NCI-H1092 treated with DMSO at 0.1 percent for 48 hours (cell line): ENCODE measurements at places on chromosomes 6 and 20.

GRCh38 chr6:17705778-17706579 is 746 bp downstream of the NUP153 start:
- peak; percentile 50 for DNase-seq

DNA sequence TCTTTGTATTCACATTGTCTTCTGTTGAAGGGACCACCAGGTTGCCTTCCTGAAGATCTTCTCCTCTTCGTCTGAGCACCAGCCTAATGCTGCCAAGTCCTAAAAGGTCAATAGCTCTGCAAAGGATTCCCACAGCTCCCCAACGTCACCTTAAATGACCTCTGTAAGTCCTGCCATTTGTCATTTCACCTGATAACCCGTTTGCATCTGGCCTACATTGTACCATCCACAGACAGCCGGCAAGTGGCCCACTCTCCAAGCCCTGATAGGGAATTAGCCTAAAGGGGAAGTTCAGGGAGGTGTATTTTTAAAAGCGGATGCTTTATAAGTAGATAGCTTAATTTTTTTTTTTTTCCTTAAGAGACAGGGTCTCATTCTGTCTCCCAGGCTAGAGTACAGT is 127.8 kb downstream of the ZMYND8 start:
- DNase-seq = no peak

GRCh38 chr6:105194106-105194505 is 14.3 kb upstream of the POPDC3 start:
- DNase-seq = no peak

DNA sequence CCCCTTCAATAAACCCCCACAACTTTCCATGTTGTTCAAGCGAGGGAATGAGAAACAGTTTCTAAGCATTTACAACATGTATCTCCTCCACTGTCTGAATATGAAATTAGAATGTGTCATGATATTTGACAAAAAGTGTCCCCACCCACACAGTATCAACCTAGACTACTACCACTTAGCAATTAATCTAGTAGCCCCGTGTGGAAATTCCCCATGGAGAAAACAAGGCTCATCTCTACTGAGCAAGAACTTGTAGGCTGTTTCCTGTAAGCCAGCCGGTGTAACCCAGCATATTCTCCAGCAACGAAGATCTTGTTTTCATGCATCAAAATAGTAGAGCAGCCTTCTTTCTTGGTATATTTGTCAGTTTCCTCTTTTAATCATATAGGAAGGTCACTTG is 115.0 kb downstream of the IRF4 start:
- DNase-seq = no peak

- DNase-seq = no peak
These were observed 5.8 kb upstream of the ZBP1 start for GRCh38 chr20:57625978-57626377.

- DNase-seq = no peak
These were observed 6.4 kb downstream of the ZNF512B start for GRCh38 chr20:63963348-63963741.

GRCh38 chr6:167399051-167399387 is 74.1 kb downstream of the TTLL2 start:
- DNase-seq = no peak

- DNase-seq = no peak
These were observed 277.9 kb downstream of the C6orf118 start for GRCh38 chr6:165031502-165031901.

DNA sequence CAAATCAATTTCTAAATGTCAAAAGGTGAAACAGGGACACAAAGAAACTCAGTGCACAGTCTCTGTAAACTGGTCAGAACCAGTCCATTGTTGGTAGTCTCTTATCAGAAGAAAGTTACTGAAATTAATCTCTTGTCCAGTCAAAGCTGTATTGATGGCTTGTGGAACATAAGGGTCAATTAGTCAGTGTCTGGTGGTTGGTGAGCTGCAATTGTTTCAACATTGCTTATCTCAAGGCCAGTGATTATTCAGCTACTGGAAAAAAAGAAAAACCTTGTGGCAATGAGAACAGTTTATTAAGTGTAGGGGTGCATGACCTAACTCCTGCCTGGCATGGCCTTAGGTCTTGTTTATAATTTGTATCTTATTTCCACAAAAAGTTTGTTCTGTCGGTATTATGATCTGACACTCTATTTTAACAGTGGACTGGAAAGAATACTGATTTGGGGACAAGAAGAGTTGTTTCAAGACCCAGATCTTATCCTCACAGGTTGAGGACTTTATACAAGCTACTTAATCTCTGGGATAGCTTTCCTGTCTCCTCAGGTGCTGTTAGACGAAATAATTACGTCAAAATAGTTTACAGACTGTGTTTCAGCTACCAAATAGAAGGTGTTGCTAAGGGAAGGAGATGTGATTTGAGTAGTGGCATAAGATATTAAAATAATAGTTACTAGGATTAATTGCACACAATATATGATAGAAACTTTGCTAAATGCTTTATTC is 520.0 kb upstream of the IRAK1BP1 start:
- DNase-seq = no peak

GRCh38 chr6:10441655-10442009 is 26.8 kb upstream of the TFAP2A start:
- no peak for DNase-seq

DNA sequence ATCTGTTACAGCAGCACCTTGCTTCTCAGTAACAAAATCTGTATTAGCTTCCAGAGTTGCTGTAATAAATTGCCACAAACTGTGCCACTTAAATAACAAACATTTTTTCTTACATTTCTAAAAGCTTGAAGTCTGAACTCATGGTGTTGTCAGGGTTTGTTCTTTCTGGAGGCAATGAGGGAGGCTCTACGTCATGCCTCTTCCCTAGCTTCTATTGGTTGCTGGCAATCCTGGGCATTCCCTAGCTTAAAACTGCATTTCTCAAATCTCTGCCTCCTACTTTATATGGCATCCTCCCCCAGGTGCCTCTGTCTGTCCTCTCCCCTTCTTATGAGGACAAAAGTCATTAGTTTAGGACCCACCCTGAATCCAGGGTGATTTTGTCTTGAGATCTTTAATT is 41.6 kb upstream of the TMEM244 start:
- no peak for DNase-seq

GRCh38 chr6:167140589-167141474 is 16.9 kb downstream of the GPR31 start:
- DNase-seq = no peak

GRCh38 chr20:34710861-34711574 is 6.9 kb downstream of the TP53INP2 start:
- DNase-seq = no peak

- DNase-seq = no peak
These were observed 41.9 kb downstream of the TRAM2 start for GRCh38 chr6:52534966-52535390.

DNA sequence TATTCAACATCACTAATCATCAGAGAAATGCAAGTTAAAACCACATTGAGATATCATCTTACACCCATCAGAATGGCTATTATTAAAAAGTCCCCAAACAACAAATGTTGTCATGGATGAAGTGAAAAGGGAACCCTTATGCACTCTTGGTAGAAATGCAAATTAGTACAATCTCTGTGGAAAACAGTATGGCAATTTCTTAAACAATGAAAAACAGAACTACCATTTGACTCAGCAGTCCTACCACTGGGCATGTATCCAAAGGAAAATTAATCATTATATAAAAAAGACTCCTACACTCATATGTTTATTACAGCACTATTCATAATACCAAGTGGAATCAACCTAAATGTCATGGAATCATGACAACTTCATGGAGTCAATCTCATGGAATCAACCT is 611.3 kb upstream of the GJE1 start:
- DNase-seq = no peak

GRCh38 chr6:7087491-7087979 is 20.2 kb upstream of the RREB1 start:
- no peak for DNase-seq

- no peak for DNase-seq
These were observed 6.3 kb downstream of the RRBP1 start for GRCh38 chr20:17675519-17676377.

DNA sequence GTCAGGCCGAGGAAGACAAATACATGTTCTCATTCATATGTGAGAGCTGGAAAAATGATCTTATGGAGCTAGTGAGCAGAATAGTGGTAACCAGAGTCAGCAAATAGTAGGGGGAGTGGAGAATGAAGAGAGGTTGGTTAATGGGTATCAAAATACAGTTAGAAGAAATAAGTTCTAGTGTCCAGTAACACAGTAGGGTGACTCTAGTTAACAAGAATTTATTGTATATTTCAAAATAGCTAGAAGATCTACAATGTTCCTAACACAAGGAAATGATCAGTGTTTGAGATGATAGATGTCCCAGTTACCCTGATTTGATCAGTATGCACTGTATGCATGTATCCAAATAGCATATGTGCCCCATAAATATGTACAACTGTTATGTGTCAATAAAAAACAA is 128.4 kb downstream of the BCKDHB start:
- no peak for DNase-seq

GRCh38 chr6:167907837-167908681 is 81.3 kb downstream of the AFDN start:
- DNase-seq = peak; percentile 52

- peak; percentile 2 for DNase-seq
These were observed 213.0 kb upstream of the CDYL start for GRCh38 chr6:4563156-4563555.

GRCh38 chr6:149901444-149902140 is 3.7 kb upstream of the RAET1E start:
- DNase-seq = no peak

- peak; percentile 54 for DNase-seq
These were observed 101.4 kb upstream of the AGPAT4 start for GRCh38 chr6:161374971-161375873.

DNA sequence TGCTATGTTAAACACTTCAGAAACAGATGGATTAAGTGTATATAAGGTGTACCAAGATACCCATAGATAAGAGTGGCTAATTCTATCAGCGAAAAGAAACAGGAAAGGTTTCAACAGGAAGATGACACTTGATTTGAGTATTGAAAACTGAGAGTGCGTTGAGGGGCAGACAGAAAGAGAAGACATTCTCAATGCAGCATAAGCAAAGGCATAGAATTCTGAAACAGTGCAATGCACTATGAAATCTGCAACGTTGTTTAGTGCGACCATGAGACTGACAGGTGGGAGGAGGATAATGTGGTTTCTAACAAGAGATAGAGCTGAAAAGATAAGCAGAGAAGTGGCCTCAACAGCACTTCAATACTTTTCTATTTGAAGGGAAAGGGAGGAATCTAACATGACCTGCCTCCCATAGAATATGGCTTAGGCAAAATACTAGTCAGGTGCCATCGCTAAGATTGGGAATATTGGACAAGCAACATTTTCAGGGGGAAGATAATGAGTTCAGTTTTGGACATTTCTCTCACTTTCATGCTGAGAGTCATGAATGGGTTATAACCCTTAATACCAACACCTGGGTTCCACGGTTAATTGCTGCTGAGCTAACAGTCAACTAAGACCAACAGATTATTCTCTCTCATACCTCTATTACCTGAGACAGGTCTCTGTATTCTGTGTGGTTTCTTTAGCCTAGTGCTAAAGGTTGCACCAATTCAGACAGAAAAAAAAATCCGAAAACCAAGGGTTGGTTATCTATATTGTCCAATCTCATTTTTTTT is 312.9 kb upstream of the ARID1B start:
- DNase-seq = no peak

DNA sequence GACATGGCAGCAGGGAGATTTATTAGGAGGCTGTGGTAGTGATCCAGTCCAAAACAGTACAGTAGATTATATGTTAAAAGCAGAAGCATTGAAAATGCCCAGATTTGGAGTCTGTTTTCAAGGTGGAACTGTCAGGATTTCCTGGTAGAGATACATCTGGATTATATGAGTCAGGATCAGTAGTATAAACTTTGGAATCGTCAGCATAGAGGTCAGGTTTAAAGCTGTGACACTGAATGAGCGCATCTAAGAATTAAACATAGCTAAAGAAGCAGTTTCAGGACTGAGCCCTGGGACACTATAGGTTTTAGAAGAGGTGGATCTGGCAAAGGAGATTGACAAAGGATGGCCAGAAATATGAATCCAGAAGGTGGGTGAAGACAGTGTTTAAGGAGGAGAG is 60.4 kb downstream of the RNF144B start:
- no peak for DNase-seq

- no peak for DNase-seq
These were observed 109.3 kb upstream of the MTHFD1L start for GRCh38 chr6:150756173-150756572.

DNA sequence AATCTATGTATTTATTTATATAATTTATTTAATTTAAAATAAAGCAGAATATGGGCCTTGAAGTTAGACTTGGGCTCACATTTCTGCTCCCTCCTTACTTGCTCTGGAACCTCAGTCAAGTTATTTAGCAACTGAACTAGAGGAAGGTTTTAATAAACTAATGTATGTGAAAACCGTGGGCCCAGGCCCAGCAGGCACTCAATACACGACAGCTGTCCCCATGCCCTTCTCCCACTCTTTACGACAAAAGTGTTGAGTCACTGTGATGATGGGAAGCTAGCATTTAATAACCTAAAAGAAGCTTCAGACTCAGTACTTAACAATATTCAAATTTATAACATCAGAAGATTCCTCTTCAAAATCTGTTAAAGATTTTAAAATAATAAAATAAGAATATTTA is 46.7 kb downstream of the SERAC1 start:
- DNase-seq = no peak

GRCh38 chr6:166987930-166988329 is 11.3 kb upstream of the CEP43 start:
- no peak for DNase-seq

DNA sequence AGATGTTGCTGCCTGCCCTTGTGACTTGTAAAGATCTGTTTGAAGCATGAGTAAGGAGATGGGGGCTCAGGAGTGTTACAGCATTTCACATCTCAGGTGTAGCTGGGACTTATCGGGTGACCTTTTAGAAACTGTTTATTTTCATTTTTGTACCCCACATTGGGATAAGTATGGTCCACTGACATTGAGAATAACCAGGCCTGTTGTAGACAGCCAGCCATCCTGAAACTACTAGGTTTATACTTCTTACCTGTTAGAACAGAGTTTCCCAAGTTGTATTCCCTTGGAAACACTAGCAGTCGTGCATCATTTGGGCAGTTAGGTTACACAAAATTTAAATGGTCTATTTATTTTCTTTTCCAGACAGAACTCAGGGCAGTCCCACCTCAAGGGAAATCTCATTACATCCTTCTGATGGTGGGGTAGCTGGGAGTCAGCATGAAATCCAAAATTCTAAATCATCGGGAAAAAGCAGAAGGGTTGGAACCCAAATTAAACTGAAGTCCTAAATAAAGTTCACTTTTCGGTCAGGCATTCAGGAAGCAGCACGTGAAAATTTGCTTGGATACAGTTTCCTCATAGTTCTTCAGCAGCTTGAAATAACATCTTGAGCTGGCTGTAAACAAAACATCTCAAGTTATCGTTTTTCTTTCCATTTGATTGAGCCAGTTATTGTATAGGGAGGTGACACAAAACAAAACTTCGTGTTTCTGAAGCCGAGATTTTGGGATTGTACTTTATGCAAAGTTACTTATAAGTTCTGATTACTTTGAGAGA is 30.5 kb downstream of the FOXO3 start:
- no peak for DNase-seq

DNA sequence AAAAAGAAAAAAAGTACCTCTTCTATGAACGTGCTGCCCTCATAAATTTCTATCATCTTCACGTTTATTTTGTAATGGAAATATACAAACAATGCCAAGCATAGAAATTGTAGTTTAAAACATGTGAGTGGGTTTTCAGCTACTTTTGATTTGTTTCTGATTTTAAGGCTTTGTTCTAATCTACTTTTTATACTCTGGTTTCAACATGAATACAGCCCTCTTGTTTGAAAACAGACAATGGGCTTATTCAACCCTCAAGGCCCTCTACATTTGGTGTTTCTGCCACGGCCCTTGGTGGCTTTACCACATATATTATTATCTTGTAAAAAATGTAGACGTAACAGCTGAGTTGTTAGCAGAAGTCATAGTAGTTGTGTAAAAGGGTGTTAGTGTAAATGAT is 153.9 kb downstream of the SOX4 start:
- no peak for DNase-seq
